ENCODE measurements at places on chromosomes 7 and 10. TPM values are rescaled to one million over a fixed set of nuclear protein-coding genes. Genes with fewer than 3 reads are reported as not detected.

DNA sequence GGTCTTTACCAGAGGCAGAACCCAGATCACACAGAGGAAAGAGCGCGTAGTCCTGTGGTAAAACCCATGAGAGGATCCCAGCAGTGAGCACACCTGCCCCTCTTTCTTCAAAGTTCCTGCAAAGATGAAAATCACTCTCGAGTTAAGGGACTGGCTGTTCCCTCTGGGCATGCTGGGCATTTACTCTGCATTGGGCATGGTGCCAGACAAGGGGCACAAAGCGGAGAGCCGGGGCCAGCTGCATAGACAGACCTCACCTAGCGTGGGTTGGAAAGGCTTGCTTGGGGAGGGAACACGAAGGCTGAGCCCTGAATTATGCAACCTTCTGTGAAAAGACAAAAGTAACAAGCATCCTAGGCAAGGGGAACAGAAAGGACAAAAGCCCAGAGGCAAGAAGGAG is 120.0 kb upstream of the TCERG1L start:
- DNase-seq: no peak

Gene C10orf53
- polyA plus RNA-seq: not detected

DNA sequence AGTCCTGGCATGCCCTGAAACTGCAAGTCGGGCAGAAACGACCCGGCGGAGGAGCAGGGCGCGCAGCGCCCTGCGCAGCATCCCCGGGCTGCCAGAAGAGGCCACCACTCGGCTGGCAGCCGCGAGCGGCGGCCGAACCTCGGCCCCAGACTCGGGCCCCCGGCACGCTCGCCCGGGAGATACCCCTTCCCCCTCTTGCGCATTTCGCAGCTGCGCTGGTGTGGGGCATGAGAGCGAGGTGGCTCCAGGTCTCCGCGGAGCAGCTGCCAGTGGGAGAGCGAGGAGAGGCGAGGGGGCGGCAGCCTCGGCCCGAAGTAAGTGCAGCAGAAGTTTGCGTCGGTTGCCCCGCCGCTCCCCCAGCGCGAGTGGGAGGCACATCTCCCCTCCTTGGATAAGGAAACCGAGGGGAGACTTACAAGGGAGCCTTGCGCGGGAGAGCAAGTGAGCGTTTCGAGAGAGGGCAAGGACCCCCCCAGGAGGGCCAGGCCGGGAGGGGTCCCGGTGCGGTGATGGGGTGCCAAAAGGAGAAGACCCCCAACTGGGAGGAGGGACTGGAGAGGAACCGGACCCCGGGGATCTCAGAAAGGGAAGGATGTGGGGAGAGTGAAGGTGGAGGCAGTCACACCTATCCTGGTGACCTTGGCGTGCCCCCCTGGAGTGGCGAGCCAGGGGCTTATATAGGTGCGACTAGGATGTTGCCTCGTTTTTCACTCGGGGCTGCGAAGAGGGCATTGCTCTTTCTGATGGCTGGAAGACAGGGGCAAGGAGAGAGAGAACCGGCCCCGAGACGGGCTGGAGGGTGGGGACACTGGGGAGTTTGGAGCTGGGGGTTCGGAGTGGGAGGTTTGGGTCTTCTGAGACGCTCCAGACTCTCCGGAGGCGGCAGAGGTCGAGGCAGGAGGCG is 256.3 kb downstream of the OTUD1 start:
- peak; percentile 61 for DNase-seq

- no peak for DNase-seq
Observed at GRCh38 chr7:125934539-125934938, 1004.9 kb upstream of the POT1 start.

Gene PTCD1
- 5.2 TPM for polyA plus RNA-seq

DNA sequence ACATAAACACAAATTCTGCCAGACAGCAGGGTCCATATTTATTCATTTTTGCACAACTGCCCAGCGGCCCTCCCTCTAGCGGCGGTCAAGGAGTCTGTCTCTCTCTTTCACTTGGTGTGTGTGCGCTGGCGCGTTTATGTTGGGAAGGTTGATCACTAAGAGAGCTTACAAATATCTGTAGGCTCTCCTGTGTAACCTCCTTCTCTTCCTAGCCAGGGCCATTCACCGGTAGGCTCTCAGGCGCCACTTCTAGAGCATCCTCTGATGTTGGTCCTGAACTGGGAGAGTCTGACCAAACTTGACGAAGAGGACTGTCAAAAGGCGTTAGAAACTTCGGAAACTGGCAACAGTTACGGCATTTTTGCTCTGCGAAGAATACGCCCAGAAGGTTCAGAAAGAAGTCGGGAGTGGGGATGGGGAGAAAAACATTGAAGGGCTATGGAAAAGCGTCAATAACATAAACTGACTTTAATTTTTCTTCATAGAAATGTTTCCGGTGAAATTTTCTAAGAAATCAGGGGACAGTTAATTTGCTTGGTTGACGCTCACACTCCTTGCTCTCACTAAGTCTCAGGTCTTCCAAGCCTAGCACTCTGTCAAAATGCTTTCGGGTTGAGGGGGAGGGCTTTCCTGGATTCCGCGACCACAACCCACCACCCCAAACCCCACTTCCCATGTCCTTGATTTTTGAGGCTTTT is 731.1 kb downstream of the ZWINT start:
- peak; percentile 68 for DNase-seq

- DNase-seq: no peak
Observed at GRCh38 chr10:119198438-119198837, 8.9 kb upstream of the GRK5 start.

- no peak for DNase-seq
Observed at GRCh38 chr10:73247509-73248258, 629 bp upstream of the DNAJC9 start.

Gene SHOC2
- 35.7 TPM for polyA plus RNA-seq

DNA sequence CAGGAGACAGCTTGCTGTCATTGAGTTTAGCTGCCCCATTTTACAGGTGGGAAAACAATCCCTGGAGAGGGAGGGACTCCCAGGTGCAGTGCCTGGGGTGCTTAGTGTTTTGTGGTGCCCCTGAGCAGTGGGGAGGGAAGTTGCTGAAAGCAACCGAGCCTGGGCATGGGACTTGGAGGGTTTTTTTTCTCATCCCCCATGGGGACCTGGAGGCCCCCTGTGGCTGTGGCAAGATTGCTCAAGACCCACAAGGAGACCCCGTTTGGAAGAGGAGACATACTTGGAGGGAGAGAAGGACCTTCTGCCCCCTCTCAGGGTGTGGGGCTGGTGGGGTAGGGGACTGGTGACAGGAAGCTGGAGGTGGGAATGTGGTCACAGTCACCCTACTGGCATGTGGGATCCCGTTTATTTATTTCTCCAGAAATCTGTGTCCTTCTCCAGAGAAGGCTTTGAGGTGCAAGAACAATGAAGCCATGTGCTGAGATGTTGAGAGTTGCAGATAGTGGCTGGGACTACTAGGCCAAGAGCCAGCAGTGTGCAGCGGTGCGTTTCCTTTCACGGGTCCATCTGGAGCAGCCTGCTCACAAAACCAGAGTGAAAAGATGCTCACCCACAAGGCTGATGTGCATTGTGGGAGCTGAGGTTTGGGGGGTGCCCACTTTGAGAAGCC is 21.5 kb downstream of the ZMIZ1 start:
- no peak for DNase-seq

DNA sequence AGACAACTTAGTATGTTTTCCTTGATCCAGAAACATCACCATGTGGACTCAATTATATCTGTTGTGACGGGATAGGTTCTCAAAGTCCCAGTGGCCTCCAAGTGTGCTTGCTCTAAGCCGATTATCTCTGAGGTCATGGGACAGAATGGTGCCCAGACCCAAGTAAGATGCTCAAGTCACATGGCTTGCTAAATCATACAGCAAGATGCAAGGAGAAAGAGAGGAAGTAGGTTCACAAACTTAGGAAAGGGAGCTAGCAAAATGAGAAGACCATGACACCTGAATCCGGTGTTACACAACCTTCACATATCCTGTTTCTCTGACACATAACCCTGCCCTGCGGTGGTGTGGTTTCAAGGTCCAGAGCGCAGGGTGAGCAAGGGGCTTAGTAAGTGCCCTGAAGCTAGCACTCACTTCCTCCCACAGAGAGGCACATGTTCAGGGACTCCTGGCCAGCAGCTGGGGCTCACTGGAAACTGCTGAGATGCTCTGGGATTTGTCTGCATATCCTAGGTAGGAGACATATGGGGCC is 590.9 kb upstream of the ANKRD30A start:
- DNase-seq: no peak

GRCh38 chr7:121279822-121280221 is 49.0 kb upstream of the WNT16 start:
- DNase-seq: no peak

Gene PNLIPRP3
- not detected for polyA plus RNA-seq

DNA sequence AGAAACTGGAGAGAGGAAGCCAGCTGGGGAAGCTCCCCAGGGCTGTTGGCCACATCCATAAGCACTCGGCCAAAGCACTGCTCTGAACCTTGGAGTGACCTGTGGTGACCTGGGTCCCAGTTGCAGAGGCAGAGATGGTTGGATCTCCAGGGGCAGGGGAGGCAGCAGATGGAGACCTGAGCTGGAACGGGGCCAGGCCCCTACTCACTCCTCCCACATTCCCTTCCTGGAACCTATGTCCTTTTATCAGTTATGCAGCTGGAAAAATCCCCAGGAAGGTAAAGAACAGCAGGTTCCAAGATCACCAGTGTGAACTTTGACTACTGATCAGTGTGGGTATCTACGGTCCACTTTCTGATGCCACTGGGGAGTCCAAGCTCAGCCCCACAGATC is 9.6 kb upstream of the PNLIPRP2 start:
- no peak for DNase-seq

Gene SNX10
- 14.5 TPM for polyA plus RNA-seq

DNA sequence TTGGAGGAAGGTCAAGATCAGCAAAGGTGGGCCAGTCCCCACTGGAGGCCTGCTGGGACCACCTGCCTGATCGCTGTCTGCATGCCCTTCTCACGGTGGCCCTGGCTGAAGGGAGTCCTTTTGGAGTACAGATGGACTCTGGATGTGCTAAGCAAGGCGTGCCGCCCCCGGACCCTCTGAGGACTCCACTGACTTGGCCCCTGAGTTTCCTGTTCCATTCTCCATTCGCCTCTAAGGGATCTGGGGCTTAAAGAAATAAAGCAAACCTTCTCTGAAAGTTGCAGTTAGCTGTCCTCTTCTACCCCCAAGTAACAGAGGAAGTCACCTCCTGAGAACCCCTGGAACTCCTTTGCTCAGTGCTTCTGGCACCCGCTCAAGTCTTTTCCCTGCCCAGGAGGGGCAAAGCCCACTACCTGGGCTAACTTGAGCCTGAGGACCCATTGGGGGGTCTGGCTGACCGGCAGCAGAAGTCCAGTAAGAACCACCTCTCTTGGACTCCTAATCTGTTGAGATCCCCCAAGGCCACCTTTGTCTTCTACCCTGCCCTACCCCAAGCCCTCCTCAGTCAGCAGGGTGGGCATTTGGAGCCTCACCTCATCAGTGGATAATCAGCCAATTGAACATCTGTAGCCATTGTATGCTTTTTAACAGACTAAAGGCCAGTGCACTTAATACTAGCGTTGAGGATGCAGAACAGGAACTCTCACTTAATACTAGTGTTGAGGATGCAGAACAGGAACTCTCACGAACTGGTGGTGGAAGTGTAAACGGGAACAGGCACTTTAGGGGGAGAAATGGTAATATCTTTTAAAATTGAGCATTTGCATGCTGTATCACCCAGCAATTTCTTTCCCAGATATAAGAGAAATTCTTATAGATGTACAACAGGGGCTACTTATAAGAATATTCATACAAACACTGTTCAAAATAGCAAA is 2.2 kb downstream of the TBATA start:
- DNase-seq: no peak

Gene FAM13C
- polyA plus RNA-seq: 4.8 TPM

DNA sequence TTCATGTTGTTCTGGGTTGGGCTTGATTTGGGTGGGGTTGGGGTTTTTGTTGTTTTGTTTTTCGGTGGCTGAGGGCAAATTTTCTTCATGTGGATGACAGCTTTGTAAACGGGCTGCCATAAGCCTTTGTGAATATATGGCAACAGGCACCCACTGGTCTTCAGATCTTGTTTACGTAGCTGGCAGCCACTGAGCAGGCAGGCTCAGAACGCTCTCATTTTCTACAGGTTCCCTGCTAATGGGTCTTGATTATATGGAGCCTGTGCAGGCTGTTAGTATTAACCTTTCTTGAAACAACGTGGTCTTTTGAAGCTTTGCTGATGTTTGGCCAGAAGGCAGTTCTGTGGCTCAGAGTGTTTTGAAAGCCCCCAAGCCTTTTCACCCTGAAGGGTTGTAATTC is 199.7 kb downstream of the TNS3 start:
- DNase-seq: no peak

Gene CRPPA
- 4.5 TPM for polyA plus RNA-seq

DNA sequence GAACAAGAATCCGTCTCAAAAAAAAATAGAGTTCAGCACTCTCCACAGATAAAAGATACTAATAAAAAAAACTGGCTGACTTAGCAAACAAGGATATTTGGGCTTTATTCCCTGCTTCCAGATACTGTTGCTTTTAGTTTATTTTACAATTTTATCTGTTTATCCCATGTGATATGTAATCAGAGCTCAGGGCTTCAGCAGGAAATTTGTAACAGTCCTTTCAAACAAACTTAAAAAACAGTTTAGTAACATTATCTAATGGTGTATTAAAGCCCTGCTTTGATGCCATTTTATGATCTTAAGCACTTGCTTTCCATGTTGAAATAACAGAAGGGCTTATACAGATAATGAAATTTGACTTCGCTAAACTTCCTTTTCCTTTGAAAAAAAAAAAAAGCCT is 28.1 kb downstream of the DCLRE1A start:
- no peak for DNase-seq

Gene SSC4D
- polyA plus RNA-seq: 5.3 TPM

- DNase-seq: no peak
Observed at GRCh38 chr10:45376371-45376801, 2.4 kb downstream of the ALOX5 start.

DNA sequence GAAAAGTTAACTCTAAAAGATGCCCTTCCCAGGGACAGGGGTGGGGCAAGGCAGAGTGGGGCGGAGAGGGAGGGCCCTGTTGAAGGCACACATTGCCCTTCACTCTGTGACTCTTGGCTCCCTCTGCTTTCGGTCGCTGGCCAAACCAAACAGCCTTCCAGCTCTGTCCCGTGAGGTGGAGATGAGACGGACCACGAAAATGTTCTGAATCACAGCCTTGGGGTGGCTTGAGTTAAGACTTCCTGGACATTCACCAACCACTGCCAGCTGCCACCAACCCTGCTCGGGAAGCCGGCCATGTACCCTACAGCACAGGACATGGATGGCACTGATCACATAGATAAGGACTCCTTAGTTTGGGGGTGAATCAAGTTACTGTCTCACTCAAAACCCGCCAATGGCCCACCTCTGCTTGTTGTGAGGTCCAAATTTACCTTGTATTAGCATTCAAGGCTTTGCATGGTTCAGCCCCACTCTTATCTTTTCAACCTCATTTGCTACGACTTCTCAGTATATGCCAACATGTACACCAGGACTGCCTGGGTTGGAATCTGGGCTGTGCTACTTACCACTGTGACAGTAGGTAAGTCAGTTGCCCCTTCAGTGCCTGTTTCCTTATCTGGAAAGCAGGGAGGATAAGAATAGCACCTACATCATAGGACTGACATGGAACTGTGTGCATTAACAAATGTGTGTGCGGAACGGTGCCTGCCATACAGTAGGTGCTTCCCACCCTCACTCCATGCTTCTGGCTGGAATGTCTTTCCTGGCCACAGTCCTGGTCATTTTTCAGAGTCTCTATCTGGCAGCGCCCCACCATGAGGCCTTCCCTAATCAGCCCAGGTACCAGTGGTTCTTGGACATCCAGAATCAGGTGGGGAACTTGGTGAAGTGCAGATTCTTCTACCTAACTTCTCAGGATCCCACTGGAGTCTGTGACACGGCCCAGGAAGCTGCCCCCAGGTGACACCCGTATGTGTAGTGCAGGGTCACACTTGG is 28.0 kb downstream of the ITPRIP start:
- no peak for DNase-seq

Gene CFAP46
- 11.3 TPM for polyA plus RNA-seq

- no peak for DNase-seq
Observed at GRCh38 chr7:23369695-23370404, 70.7 kb downstream of the MALSU1 start.

Gene ZCCHC24
- polyA plus RNA-seq: 25.5 TPM

Gene NT5C3A
- polyA plus RNA-seq: 42.9 TPM

All from renal pelvis (tissue), 12 donors.